ENCODE measurements at places on chromosomes 1 and 21.

DNA sequence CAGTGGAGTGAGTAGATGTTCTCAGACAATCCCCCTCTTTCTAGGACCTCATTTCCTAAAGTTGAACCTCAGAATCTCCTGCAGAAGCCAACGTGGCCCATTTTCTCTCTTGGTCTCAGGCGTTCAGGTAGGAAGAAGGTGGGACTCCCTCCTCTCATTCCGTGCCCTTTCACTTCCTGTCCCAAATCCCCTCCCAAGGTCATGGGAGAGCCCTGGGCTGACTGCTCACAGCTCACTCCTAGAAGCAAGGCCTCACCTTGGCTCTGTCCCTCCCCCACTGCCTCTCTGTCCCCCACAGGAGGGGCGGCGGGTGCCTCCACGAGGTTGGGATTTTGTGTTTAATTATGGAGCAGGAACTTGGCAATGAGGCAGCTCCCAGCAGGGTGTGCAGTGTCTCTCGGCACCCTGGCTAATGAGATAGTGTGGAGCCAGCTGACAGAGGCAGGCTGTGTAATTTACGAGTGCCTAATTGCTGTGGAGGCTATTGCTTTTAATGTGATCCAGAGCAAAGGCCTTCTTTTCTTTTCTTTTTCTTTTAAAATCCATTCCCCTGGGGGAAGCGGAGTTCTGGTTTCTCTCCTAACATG, 9.1 kb upstream of the CDK18 start:
- DNase-seq, result no peak

GRCh38 chr1:229094476-229095311, 176.2 kb upstream of the RAB4A start:
- DNase-seq, result peak; percentile 50

- DNase-seq, result no peak
Observed at GRCh38 chr1:184021728-184022127, 15.8 kb downstream of the COLGALT2 start.

- no peak for DNase-seq
Observed at GRCh38 chr1:94205639-94206038, 31.7 kb downstream of the ARHGAP29 start.

GRCh38 chr1:193769651-193770050, 583.2 kb upstream of the B3GALT2 start:
- DNase-seq, result no peak

DNA sequence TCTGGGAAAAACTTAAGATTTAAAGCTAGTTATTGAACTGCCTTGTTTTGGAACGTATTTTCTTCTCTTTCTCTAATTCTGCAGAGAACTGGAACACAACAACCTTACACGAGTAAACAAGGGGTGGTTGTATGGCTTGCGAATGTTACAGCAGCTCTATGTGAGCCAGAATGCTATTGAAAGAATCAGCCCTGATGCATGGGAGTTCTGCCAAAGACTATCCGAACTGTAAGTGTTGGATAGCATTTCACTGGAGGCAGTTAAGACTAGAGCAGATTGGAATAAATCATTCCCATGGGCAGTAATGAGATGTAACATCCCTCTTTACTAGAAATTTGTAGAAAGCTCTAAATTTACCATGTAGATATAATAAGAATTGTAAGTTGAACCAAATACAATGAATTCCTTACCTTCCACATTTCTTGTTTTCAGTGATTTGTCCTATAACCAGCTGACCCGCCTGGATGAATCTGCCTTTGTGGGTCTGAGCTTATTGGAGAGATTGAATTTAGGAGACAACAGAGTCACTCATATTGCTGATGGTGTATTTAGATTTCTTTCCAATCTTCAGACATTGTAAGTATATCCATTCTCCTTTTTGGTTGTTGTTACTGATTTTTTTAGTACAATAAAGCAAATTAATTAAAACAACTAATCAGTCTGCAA, 22.9 kb downstream of the LRIG2 start:
- no peak for DNase-seq

DNA sequence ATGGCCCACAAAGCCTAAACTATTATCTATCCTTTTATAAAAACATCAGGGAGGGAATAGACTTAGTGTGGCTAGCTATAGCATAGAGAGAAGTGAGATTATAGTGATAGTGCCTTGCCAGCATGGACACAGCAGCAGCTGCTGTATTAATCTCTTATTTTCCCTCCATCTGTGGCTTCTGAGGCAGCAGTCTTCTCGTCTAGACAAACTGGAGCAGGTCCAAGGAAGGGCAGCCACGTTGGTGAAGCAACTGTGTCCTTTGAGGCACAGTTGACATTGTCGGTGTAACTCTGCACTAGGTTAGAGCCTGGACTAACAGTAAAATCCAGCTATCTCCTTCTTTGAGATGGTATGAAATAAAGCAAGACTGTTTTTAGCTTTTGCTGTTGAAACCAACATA, 131.3 kb downstream of the CACHD1 start:
- DNase-seq, result no peak

GRCh38 chr1:110186558-110186957, 23.6 kb upstream of the KCNC4 start:
- no peak for DNase-seq

- DNase-seq, result no peak
Observed at GRCh38 chr1:238176441-238176840, 285.7 kb upstream of the ZP4 start.

- DNase-seq, result no peak
Observed at GRCh38 chr1:87885278-87886025, 556.8 kb downstream of the LMO4 start.

DNA sequence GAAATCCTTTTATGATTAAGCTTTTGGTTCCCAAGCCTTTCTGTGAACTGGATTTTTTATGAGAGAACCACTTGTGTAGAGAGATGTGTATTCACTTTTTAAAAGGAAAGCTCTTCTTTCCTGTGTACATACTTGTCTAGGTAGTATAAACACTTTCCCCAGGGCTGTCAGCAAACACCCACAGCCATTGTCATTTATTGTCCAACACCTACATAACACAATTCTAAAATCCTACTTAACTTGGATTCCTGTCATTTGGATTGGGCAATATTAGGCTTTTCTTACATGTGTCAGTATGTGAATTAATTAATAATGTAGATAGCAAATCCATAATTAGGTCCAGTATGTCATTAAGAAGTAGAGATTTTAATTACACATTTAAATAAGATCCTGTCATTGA, 12.3 kb downstream of the DDX20 start:
- no peak for DNase-seq

- no peak for DNase-seq
Observed at GRCh38 chr1:3258386-3259003, 189.5 kb downstream of the PRDM16 start.

DNA sequence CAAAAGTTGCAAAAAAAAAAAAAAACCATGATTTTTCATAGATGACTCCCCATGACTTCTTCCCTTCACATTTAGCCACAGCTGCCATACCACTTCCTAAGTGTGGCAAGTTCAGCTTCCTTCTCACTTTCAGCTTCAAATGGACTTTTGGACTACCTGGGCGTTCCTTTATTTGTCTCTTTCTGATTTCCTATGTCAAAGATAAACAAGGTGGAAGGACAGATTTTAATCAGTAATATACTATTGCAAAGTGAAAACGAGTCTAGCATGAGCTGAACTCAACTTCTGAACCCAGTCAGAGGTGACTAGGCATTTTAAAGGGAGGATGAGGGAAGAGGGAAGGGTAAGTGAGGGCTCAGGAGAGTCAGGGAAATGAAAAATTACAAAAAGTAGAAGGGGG, 14.4 kb upstream of the SCCPDH start:
- no peak for DNase-seq

DNA sequence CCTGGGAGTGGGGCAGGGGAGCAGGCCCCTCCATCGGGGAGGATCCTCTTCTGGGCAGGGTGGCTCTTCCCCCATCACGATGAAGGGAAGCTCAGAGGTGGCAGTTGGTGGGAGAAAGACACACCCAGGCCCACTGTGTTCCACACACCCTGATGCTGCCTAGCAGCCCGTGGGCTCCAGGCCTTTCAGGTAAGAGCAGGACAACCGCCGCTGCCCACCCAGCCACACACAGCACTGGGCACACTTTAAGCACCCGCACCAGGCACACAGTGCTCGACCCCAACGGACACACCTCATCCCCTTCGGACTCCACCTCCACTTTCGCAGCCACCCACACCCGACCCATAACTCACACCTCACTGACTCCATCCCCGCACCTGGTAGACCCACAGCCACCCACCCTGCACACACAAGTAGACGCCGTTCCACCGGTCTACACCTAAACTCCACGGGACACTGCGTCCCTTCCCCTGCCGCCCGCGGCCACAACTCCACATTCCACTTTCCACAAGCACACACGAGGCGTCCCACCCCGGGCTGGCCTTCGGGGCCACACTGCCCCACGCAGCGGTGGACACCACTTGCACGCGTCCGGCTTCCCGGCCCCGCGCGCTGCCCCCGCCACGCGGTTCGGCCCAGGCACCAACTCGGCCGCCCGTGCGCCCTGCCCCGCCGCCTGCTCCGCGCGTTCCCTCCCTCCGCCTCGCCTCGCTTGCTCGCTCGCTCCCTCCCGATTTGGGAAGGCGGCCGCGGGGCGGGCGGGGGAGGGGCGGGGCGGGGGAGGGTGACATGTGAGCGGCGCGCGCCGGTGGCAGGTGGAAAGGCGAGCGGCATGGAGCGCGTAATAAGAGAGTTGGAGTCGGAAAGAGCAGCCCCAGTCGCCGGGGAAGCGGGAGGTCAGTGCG, at the start of gene KCNQ4:
Gene KCNQ4 (plus strand): TSS at position 787 of the 905 bp plus-strand sequence. CDS start 307 bp downstream, outside the sequence.
- no peak for DNase-seq

DNA sequence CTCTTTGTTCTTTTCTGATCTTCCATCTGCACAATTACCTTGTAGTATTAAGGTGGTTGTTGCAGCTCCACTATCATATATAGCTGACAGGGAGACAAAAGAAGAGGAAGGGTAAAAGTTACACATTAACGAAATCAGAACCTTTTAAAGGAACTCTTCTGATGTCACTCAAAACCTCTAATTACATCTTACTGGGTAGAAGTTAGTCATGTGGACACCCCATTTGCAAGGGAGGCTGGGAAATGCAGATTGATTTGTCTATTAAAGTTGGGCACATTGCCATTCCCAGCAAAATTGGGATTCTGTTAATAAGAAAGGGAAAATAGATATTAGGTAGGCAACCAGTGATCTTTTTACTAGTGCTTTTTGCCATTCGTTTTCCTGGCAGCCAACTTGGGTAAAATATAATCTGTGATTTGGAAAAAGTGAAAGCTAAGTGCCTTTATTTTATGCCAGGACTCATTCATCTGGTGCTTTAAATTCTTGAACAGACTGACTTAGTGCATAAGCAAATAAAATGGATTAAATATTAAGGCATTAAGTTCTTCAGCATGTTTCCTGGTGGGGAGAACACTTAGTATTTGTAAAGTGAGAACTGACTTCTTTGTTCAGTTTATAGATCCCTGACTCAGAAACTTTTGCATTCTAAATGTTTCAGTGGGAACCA, 71.3 kb downstream of the DNM3 start:
- no peak for DNase-seq

DNA sequence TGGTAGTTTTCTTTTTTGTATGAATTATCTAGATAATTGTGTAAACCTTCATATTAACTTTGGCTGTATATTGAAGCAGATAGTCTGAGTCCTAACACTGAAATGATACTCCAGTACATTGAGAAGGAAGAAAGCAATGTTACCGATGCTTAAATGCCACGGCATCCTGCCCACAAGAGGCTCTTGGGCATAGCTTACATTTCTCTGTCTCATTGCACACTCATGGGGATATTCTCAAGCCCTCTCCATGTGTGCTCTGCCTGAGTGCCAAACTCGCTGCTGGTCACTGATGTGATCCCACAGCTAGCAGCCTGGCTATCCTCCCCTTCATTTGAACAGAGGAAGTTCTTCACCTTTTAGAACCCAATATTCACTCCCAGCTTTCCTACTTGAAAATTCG, 179.4 kb downstream of the TGFB2 start:
- DNase-seq, result no peak

DNA sequence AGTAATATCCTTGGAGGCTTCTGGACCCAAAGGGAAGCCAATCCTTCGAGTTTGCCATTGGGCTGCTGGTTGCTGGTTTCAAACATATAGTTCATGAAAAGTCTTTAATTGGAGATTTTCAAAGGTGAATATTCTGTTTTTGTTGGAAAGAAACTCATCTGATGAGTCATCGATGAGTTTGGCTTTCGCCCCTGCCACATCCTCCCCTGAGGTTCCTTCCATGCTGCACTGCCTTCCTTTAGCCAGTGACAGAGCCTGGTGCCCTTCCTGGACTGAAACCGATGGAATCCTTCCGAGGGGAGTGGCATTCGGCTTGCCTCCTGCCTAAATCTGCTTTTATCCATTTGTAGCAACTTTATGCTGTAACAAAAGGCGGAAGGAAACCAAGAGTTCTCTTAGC, 550.0 kb downstream of the KIF26B start:
- peak; percentile 87 for DNase-seq

GRCh38 chr1:166490437-166490991, 323.7 kb upstream of the FAM78B start:
- DNase-seq, result no peak

DNA sequence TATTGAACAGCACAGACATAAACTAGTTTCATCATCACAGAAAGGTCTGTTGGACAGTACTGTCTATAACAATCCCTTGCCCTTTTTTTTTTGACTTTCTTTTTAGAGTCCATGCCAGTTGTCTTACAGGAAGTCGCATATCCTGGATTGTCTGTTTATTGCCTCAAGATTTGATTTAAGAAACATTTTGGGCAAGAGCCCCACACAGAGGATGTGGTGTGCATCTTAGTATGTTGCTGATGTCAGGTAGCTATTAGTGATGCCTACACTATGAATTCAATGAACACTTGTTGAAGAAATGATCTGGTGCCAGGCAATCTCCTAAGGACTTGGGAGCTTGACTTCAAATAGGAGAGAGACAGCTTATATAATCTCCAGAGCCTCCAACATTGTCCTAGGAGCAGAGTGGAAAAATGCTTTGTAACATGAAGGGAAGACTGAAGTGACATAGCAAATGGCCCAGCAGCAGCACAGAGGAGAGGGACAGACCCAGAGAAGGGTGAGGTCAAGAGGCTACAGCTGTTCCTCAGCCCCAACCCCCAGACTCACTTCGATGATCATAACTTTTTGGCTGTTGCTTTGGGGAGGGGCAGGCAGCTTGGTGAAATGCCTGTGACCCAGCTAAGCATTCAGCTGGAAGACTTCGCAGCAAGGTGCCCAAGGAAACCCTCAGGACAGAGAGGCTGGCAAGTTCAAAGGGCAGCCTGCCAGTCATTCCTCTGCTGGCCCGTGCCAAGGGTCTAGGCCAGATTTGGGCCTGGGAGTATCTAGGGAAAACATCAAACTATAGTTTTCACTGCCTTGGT, 7.5 kb upstream of the RAB29 start:
- DNase-seq, result no peak

DNA sequence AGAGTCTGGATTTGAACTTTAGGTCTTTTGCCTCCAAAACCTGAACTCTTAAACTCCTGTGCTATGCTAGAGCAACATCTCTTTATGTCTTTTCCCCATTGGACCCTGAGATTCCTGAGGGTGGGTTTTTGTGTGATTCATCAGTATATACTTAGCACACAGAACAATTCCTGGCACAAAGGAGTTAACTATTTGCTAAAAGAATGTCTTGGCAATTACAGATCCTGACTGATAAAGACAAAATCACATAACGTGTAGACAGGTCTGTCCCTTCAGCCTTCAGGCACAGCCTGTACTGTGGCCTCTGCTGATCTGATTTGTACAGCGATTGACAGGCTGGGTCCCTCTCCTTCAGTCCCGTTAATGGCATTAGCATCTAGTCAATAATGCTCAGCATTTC, 162.4 kb upstream of the BEND5 start:
- no peak for DNase-seq
